Mesothelial cell of epicardium (in vitro differentiated cells): ENCODE measurements at places on chromosomes 2 and 18.
A peak's percentile ranks its signal among the peaks of the same experiment; 100 is the strongest.

DNA sequence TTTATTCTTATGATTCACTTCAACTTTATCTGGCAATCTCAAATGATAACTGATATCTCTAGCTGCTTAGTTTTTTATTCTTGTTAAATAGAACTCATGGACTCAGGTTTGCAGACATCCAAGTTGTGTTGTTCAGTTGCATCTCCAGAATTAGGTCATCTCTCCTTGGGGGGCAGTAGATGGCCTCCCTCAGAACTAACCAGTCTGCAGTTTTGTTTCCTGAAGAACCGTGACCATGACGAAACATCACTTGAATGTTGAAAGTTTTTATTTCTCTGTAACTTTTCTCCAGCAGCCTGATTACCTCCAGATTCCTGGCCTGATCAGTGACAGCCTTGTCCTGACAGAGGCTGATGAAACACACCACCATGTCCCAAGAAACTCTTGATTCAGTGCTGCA is 321.5 kb downstream of the GALNT13 start:
- H3K27me3 ChIP-seq, result no peaks in the 10 kb centered on the region
- peaks cover 33% of the 10 kb centered on the region for H3K4me1 ChIP-seq
- DNase-seq, result no peak
- H3K27ac ChIP-seq, result no peak overlapping the region

DNA sequence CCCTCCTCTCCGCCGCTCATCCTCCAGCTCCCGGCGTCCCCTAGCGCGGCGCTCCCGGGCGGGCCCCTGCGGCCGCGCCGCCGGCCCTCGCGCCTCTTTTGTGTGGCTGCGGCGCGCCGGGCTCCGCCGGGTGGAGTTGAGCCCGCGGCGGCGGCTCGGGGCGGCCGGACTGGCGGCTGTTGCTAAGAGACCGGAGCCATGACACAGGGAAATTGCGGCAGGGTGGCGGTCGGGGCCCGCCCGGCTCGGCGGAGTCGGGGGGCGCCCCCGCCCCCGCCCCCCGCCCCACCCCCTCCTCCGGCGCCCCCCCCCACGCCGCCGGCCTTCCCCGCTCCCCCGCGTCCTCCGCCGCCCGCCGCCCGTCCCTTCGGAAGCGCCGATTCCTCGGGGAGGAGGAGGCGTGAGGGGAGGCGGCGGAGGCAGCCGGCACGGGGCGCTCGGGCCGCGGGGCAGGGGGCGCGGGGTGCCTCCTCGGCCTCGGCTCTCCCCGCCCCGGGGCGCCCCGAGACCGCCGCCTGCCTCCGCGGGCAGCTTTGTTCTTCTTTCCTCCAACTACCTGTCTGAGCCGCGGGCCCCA is at the start of gene TMEM200C:
Gene TMEM200C, minus strand, starts transcription at position 224 of the 577 bp plus-strand sequence. CDS start 3,459 bp downstream, outside the sequence.
- peaks cover 10% of the 10 kb centered on the region for H3K27me3 ChIP-seq
- peak within 1 kb of the TSS; percentile 54 for H3K27ac ChIP-seq
- DNase-seq, result peak; percentile 31
- H3K36me3 ChIP-seq, result peaks cover 10% of the 10 kb centered on the region
- peak within 1 kb of the TSS; percentile 84 for H3K4me3 ChIP-seq
- peaks cover 42% of the 10 kb centered on the region for H3K4me1 ChIP-seq

DNA sequence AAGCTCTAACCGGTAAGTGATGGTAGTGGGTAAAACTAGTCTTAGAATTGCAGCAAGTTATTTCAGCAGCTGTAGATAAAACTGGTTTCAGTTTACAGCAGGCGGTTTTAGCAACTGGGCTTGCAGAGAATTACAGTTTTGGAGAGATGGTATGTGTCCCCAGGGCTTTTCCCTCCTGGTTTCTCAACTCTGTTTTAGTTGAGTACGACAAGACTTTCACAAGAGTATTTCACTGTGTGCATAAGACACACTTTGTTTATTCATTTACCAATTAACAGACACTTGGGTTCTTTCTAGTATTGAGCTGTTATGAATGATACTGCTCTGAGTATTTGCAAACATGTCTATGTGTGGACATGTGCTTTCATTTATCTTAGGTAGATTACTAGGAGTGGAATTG is 65.6 kb upstream of the RFX8 start:
- H3K4me3 ChIP-seq, result no peak overlapping the region
- H3K27ac ChIP-seq, result no peak overlapping the region

DNA sequence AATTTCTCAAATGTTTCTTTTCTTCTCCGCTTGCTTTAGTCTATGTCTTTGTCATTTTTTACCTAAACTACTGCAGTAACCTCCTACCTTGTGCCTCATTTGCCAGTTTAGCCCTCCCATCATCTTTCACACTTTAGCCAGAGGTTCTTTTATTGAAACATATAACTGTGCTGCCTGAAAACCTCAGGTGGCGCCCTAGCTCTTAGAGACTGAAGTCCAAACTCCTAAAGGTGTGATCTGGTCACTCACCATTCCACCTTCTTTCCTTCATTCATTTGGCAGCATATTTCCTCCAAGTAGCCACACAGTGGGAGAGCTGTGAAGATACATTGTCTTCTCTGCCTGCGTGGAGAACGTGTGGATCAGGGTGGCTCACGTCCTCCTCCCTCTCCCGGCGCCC is 98.2 kb upstream of the MAPRE2 start:
- no peaks in the 10 kb centered on the region for H3K36me3 ChIP-seq
- H3K27ac ChIP-seq, result no peak overlapping the region
- H3K4me3 ChIP-seq, result no peak overlapping the region
- DNase-seq, result no peak

- H3K4me3 ChIP-seq, result peak overlapping the region; percentile 0
- H3K4me1 ChIP-seq, result peaks cover 37% of the 10 kb centered on the region
- H3K27me3 ChIP-seq, result peaks cover 2% of the 10 kb centered on the region
- no peak for DNase-seq
- H3K36me3 ChIP-seq, result peaks cover 2% of the 10 kb centered on the region
Observed at GRCh38 chr2:68059784-68060525, 2.8 kb downstream of the C1D start.

DNA sequence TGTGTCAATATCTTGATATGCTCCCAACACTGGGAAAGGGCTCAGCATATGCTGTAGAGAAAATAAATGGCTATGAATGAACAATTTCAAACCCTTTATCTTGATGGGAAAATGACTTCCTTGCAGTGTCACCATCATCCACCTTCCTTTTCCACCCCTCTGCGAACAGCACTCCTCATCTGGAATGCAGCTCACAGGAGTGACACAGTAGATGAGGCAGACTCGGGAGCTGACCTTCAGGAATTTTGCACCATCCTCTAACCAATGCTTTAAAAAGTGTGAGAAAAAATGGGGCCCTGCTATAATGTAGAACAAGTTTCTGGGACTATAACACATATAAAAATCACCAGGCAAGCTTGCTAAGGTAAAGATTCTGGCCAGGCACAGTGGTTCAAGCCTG is 41.3 kb upstream of the YPEL5 start:
- no peak overlapping the region for H3K27ac ChIP-seq
- DNase-seq, result no peak
- H3K36me3 ChIP-seq, result no peaks in the 10 kb centered on the region

DNA sequence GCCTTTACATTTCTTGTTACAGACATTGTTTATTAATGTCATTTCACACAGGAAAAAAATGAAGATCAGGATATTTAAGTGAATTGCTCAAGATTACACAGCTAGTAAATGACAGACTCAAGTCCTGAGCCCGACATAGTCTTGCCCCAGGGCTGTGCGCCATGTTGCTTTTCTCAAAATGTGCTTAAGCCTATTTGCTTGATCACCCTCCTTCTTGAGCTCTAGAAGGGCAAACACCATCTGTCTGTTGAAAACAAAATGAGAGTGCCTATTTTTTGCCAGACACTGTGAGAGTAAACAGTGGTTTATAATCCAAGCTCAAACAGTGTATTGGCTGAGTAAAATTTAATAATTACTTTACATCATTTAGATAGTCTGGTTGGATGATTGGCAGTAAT is 34.8 kb upstream of the HNMT start:
- H3K4me1 ChIP-seq, result peaks cover 17% of the 10 kb centered on the region
- H3K27me3 ChIP-seq, result no peaks in the 10 kb centered on the region
- no peak for DNase-seq
- peak overlapping the region; percentile 83 for H3K27ac ChIP-seq

DNA sequence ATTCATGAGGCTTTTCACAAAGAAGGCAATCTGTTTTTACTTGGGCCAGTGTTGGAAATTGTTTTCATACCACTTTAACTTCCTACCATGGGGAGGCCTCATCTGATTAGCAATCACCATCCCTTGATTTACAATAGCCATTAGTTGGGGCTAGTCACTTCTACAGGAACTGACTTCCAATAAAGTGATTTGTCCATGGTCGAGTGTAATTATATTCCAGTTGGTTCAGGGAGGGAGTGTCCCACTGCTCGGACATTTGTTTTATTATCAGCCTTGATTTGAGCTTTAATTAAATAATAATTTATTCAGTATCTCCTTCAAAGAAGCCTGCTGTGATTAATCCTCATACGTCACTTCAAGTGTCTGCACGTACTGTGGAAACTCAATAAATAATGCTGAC is 233.9 kb upstream of the CNTNAP5 start:
- no peaks in the 10 kb centered on the region for H3K4me1 ChIP-seq
- H3K36me3 ChIP-seq, result no peaks in the 10 kb centered on the region
- DNase-seq, result no peak
- H3K27me3 ChIP-seq, result no peaks in the 10 kb centered on the region
- no peak overlapping the region for H3K27ac ChIP-seq

DNA sequence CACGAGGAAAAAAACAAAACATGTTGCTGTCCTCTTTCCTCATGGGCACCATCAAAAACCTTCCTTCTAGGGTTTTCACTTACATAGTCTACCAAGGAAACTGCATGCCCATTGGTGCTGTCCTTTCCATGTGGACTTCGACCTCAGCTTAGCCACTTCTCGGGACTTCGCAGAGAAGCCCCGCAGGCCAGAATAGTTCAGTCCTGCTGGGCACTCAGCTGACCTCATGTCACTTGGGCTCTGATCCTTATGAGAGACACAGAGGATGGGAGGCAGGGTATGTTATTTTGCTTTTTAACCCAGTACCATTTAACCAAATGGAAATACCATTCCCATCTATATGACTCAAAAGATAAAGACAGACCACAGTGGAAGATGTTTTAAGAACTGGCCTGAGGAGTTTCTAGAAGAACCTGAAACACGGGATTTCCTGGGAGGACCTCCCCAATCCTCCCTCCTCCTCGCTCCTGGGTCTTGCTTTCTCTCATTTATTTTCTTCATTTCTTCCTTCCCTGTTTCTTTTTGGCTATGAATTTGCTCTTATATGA is 28.4 kb downstream of the AAK1 start:
- H3K4me3 ChIP-seq, result no peak overlapping the region
- DNase-seq, result no peak
- peaks cover 11% of the 10 kb centered on the region for H3K4me1 ChIP-seq

- DNase-seq, result no peak
- no peaks in the 10 kb centered on the region for H3K36me3 ChIP-seq
- H3K27ac ChIP-seq, result no peak overlapping the region
Observed at GRCh38 chr2:47602996-47603395, 179.9 kb upstream of the MSH6 start.

DNA sequence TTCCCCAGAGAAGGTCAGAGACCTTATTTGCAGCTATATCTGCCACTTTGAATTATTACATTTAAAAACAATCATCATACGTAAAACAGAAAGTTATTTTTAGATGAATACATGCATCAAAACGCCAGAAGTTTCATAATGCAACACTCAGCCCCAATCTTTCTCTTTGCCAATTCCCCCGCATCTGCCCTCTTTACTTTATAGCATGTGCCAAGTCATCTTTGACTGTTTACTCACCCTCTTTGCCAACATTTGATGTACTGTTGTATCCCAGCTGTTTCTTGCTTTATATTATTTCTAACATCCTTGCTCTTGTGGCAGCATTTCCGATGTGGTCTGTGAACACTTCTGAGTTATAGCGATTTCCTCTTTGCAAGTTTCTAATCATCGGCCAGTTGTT is 86.2 kb downstream of the CRIM1 start:
- peaks cover 32% of the 10 kb centered on the region for H3K36me3 ChIP-seq
- H3K4me1 ChIP-seq, result peaks cover 3% of the 10 kb centered on the region
- H3K27ac ChIP-seq, result no peak overlapping the region
- no peaks in the 10 kb centered on the region for H3K27me3 ChIP-seq
- no peak overlapping the region for H3K4me3 ChIP-seq

- H3K27me3 ChIP-seq, result no peaks in the 10 kb centered on the region
- peak overlapping the region; percentile 95 for H3K27ac ChIP-seq
- no peaks in the 10 kb centered on the region for H3K36me3 ChIP-seq
- no peak for DNase-seq
Observed at GRCh38 chr2:48315896-48316194, 214.1 kb upstream of the STON1 start.

DNA sequence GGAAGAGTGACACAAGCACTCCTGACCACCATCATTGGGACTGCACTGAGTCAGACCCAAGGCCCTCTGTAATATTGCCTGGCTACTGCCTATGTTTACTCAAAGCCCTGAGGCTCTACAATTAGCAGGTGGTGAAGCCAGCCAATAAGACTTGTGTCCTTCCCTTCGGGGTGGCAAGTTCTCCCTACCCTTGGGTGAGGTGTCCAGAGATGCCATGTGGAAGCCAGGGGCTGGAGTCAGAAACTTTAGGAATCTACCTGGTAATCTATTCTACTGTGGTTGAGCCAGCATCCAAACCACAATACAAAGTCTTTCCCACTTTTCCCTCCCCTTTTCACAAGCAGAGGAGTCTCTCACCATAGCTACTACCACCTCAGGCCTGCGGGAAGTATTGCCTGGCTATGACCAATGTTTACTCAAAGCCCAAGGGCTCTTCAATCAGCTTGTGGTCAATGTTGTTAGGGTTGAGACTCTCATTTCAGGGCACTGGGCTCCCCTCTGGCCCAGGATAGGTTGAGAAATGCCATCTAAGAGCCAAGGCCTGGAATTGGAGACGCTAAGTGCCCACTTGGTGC is 17.6 kb downstream of the DHRS9 start:
- no peaks in the 10 kb centered on the region for H3K36me3 ChIP-seq
- H3K27ac ChIP-seq, result no peak overlapping the region
- peaks cover 52% of the 10 kb centered on the region for H3K27me3 ChIP-seq
- no peak overlapping the region for H3K4me3 ChIP-seq

DNA sequence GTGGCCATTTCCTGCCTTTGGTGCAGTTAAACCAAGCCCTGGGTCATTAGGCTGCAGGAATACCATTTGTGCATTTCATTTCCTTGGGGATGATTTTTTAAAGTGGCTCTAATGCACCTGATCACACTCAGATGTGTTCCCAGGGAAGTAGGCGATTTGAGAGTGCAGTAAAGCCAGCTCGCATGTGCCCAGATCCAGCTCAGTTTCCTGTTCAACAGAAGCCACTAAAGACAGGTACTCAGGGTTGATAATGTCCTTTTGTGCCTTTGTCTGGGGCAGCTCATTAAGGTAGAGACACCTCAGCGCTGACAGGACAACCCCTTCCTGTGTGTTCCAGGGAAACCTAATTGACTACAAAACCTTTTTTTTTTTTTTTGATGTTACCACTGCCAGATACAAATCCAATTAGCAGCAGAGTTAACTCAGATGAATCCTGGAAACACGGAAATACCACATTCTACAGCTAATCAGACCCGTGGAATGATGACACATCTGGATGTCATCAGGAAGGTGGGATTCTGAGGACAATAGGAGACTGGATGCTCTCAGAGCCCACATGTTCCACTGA is 15.2 kb upstream of the CHRNA1 start:
- peaks cover 53% of the 10 kb centered on the region for H3K4me1 ChIP-seq
- no peak for DNase-seq
- H3K27me3 ChIP-seq, result no peaks in the 10 kb centered on the region
- no peaks in the 10 kb centered on the region for H3K36me3 ChIP-seq
- H3K4me3 ChIP-seq, result no peak overlapping the region
- peak overlapping the region; percentile 69 for H3K27ac ChIP-seq
